ENCODE measurements at places on chromosomes 11 and 22.

GRCh38 chr11:60625262-60625661, 74.2 kb upstream of the MS4A8 start:
- DNase-seq = no peak

DNA sequence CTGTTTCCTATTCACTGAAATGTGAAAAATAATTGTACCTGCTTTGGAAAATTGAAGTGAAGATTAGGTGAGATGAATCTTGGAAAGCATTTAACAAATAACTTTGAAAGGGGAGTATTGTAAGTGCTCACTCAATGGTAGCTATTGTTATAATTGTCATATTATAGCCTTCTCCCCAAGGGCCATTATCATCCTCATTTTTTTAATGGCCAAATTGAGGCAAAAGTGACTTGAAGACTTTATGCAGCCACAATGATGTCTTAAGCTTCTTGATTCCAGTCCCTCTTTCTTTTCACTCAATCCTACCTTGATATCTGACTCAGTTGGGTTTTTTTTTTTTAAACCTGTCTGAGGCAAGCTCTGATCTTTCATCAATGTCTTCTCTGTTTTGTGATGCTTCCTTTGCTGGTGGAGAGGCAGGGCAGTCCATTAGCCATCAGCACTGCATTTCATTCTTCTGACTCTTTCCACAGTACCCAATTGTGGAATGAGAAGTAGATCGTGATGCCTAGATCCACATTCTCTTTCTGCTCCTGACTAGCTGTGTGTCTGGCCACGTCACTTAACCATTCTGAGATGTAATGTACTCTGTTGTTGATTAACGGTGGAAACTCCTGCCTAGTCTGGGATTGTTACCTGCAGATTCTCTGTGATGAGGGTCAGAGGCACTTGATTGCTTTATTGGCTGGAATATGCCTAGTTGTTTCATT, 101.4 kb downstream of the DBX1 start:
- no peak for DNase-seq

DNA sequence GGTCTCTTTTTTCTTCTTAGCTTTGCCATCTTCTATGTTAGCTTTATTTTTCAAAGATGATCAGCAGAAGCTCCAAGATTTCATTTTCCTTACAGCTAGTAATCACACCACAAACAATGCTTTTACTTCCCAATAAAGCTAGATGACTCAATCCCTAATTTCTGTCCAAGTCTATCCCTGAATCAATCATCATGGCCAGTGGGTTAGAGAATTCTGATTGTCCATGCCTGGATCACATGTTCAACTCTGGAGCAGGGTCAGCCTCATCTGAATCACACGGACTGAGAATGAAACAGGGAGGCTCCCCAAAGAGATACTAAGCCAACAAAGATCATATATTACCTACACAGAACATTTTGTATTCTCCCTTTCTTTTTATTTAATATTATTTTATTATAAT, 79.6 kb downstream of the BBOX1 start:
- DNase-seq = no peak

DNA sequence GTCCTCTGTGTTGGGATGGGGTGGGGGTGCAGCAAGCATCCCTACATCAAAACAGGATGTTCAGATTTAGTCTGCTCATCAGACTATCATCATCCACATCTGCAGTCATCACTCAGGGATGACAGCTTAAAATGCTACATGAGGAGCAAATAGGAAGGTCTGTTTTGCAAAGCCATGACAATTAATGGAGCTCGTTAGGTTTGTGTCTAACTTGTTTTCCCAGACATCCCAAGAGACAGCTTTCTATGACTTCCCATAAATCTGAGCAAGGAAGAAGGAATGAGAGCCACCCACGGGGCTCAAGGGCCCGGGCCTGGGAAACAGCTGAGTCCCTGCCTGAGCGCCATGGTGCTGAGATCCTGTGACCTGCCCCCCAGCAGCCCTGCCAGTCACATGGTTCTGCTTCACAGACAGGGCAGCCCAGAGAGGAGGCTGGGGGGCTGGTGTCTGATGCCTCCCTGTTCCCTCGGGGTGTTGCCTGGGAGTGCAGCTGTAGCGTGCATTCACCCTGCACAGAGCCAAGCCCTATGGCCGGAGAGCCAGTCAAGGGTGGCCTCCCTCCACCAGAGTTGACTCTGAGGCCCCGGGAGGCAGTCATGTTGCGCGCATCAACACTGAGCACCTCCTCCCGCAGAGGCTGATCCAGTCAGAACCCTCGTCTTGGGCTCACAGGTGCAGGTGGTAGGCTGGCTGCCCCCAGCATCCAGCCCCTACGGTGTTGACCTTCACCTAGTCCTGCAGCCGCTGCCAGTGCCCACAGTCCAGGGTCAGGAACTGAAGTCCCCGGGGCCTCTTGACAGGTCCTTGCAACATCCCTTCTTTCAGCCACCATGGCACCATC, 12.1 kb downstream of the DERL3 start:
- DNase-seq = no peak

DNA sequence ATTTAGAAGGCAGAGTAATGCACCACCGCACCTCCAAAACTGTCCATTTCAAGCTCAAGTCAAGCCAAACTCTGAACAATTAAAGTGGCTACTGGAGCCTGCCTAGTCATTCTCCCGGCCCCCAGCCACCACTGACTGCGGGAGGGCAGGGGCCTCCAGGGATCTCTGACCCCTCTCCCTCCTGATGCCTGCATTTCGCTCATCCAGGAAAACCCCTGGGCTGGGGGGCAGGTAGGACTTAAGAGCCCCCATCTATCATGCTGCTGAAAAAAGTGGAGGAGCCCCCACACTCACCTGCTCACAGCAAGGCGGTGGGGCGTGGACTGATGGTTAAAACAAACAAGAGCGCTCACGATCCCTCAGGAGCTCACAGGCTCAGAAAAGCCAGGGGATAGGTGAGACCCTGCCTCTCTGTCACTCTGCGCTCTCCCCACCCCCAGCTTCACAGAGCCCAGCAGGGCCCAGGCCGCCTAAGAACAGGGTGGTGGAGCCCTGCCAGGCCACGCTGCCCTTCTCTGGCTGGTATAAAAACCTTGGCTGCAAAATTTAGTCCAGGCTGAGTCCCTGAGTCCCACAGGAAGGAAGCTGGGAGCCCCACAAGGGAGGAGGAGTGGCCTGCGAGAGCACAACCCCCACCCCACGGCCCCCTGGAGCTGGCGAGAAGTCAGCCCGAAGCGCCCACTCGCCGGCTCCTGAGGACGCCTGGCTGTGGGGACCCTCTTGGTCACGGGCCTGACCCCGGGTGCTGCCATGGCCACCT, 21.0 kb upstream of the MOB2 start:
- DNase-seq = no peak

DNA sequence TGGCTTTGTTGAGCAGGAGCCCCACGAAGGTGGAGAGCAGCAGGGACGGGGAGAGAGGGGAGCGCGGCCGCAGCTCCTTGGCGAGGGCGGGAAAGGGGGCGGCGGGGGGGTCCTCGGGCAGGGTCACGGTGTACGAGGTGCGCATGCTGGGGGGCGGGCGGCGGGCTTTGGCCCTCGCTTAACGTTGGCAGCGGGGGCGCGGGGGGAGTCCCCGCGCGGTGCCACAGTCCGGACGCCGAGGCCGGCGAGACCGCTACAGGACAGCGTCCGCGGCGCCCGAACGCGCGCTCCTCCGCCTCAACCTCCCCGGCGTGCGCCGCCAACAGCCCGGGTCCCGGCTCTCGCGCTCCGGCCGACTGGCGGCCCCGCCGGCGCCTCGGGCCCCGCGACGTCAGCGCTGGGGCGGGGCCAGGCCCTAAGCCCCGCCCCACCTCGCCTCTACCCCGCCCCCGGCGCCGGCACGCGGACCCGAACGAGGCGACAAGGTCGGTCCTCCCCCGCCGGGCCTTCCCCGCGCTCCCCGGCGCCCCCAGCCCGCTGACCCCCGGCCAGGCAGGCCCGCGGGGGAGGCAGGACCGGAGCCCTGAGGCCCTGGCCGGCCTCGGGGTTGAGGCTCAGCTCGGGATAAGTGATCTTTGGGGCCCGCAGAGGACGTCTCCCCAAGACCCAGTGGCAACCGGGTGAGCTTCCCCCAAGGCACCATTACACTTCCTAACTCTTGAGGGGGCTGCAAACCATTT, 17.5 kb downstream of the USP2 start:
- peak; percentile 16 for DNase-seq
